ENCODE measurements at places on chromosomes 4 and X.

- DNase-seq = no peak
Observed at GRCh38 chrX:124395145-124395880, 49.0 kb downstream of the SH2D1A start.

DNA sequence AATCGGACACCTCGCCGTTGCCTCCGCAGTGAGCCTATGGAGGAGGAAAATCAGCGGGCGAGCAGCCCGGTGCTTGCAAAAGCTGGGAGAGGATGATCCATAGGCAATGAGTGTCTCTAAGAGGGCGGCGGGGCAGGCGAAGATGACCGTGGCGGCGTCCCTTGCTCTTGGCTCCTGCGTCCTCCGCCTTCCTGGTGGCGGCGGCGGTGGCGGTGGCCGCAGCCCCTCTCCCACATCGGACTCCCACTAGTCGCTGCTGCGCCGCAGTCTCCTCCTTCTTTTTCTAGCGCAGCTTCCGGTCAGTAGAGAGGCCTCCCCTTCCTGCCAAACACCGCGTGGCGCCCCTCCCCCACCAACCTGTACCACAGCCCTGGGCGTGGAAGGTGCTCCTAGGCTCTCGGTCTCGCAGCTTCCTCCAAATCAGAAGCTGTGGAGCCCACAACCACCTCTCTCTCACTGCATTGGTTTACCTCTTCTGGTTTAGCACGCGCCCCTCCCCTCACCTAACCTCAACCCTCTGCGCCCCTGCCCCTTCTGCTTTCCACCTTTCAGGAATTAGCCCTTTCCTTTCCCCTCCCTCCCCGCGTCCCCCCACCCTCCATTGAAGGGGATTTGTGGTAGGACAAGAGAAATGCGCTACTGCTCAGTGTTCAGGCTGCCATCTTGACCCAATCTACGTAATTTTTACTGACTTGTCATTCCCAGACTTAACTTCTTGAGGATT lies at the start of gene SPIN3:
TSS of gene SPIN3 (minus strand) at position 271 of the 724 bp plus-strand sequence. CDS start 594 bp downstream, outside the sequence.
- peak; percentile 72 for DNase-seq

- no peak for DNase-seq
Observed at GRCh38 chr4:10442976-10443375, 14.2 kb downstream of the ZNF518B start.

DNA sequence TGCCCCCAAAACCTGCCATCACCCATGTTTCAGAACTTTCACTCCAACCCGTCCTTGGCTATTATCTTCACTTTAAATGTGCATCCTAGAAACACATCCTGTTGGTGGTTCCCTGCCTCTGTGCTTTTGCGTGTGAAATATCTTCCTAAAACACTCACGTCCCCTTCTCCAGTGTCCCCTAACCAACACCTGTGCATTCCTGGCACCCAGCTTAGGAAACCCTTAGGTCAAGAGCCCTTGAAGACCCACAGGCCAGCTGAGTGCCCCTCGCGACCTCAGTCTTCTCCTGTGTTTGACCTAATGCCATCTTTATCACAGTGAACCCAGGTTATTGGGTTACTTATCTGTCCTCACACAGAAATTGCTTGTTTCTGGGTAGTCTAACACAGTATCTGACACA lies 117.6 kb downstream of the STK32B start:
- no peak for DNase-seq

DNA sequence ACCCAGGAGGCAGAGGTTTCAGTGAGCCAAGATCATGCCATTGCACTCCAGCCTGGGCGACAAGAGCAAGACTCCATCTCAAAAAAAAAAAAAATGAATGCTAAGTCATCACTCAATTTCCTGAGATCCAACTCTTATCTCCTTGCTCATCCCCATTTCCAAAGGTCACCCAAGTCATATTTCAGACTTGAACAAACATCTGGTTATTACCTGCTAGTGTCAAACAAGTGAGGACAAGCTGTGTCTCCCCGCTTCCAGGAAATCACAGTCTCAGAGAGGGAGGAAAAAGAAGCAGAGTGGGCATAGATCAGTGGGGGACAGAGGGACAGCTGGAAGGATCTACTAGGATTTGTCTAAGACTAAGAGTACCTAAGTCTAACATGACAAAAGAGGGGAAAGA lies 147.5 kb upstream of the FUNDC1 start:
- no peak for DNase-seq

DNA sequence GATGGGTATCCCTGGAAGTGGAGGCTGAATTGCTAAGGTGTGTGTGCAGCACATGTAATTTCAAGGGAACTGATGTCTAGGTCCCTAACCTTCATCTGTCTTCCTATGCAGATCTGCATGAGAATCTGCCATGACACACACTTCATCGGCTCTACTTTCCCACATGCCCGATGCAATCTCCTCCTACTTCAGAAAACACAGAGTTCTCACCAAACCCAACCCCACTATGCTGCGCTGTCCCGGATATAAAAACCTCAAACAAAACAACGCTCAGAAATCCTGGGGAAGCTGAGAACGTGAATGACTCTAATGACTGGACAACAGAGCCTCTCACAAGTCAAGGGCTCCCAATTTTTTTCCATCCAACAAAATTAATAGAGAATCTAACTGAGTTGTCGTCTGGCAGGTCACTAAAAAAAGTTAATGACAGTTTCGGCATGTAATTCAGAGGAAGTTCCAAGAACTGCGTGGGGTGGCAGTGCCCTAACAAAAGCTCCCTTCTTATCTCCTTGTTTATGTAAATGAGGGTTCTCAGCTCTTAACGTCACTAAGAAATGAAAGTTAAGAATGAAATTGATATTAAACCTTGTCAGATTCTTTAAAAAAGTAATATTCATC lies 39.0 kb downstream of the STX18 start:
- DNase-seq = peak; percentile 10

DNA sequence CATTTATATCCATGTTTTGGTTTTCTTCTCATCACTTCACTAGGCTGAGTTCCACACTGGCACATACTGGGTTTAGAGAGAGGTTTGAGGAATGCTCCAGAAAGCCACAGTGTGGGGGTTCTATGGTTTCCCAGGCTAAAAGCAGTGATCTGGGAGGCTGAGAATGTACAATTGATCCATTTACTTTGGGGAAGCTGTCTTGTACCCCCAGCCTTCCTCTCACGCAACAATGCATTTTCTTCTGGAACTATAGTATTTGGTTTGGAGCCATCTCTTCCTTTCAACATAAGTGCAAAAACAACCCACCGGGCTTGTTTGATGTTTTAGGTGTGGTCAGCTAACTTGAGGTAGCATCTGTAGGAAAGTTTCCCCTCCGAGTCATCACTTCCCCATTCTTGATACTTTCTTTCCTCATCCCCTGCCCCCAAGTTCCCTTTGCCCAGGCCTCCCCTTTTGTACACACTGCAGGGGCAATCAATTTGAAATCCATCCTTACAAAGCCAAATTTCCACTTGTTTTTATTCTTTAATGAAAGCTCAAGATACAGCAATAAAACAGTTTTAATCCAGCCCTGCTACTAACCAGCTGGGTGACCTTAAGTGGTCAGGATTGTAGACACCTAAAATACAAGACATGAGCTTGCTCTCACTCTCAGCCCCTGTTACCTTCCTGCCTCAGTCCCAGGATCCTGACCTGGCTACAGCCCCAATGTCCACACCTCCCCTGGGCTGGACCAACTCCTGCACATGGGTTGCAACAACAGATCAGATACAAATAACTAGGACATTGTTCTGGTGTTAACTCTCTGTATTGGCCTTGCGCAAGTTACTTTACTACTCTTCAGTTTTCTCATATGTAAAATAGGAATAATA lies 109.2 kb downstream of the FHDC1 start:
- DNase-seq = peak; percentile 43

DNA sequence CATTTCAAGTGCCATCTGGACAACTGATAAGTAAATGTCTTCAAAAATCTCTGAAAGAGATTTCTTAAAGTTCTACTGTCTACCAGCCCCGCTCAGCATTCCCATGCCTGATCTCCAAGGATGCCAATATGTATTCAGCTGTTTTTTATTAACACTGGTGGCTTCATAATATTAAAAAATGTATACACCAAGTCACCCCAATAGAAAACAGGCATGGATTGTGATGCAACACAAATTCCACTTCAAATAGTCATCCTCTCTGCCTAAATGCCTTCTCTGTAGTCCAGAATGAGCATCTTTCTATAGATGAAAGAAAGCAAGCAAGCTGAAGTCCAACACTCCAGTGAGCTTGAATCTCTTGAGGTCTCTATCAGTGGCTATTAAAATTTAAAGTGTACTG lies 152.2 kb upstream of the PPARGC1A start:
- DNase-seq = no peak

GRCh38 chr4:34046580-34046979 lies 2197.7 kb downstream of the ARAP2 start:
- no peak for DNase-seq

DNA sequence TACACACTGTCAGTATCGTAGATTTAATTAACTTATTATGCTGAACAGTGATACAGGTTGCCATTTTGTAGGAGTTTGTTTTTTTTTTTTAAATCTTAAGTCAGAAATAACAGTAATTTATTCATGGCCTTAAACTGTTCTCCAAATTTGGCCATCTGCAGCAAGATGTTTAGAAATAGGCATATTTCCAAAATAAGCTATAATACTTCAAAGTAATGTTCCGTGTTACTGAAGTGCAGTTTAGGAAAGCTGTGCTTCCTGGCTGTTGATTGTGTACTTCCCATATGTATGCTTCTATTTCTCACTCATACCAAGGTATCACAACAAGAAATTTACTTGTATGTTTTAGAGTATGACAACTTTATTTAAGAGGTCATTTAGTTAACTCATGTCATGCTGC lies 28.9 kb downstream of the CPEB2 start:
- no peak for DNase-seq

DNA sequence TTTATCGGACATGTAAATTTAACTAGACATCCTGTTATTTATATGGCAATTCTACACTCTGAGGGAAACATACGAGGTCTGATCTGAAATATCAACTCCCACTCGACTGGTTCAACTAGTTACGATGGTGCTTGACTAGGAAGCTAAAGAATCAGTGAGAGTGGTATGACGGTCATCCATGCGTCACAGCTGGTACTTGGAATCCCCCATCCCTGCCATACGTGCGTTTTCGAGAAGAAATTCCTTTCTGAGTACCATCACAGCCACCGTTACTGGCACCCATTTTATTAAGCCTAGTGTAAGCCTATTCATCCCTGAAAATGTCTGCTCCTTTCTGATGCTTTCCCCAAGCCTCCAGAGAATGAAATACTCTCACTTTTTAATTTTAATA lies 695 bp upstream of the PIGA start:
- peak; percentile 51 for DNase-seq

DNA sequence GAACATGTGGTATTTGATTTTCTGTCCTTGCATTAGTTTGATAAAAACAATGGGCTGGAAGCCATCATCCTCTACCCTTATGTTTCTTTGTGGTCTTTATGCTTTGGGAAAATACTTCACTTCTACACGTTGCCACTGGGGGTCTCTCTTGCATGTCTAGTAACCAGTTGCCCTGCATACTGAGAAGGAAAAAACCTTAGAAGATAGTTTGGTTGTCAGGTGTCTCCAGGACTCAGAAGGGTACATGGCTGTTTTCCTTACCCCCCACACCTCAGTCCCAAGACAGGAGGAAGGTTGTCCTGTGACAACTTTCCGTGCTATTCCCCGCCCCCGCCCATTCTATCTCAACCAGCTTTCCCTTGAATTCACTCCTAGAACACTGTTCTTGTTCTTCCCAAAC lies 62.1 kb upstream of the LANCL3 start:
- peak; percentile 15 for DNase-seq

- DNase-seq = no peak
Observed at GRCh38 chr4:80336582-80336981, 1.1 kb downstream of the CFAP299 start.

DNA sequence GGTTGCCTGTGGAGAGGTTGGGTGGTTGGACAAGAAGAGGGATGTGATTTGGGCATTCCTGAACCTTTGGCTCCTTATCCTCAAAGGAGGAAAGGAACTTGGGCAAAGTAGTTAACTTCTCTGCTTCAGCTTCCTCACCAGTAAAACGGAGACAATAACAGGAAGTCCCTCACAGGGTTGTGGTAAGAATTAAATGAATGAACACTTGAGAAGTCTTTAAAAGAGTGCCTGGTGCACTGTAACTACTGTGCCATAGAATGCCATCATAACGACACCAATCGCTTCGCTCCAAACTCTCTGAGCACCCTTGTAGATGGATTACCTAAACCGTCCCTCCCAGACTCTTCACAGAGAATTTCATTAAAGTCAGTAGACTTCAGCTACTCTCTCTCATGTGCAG lies 10.5 kb downstream of the ZCCHC18 start:
- DNase-seq = peak; percentile 9

DNA sequence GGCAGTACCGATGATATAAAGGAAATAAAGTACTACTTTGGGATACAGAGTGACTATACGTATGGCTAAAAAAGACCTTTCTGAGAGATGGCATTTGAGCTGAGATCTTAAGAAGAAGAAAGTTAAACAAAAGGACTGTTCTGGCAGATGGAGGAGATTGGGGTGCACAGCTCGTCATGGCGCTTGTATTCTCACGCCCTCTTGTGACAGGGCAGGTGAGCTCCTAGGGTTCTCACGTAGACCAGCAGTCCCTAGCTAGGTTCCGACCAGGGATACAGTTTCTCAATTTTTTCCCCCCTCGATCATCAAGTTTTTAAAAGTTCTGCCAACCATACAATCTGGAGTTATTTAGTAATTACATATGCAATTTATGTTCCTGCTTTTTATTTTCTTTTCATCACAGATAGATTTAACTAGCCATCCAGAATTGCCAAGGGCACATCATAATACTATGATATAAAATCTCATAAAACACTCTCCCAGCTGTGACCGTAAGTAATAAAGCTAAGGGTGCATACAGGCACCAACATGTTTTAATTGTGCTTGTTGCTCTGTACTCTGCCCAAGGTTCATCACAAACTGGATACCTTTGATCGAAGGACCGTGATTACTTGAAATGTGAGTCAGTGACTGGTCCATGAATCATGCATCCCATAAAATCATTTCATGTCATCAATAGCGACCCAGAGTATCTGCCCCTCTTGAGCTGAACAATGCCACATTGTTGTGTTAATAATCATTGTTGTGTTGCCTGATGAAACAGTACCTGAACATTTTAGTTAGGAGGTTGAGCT lies 69.4 kb upstream of the ZNF518B start:
- DNase-seq = no peak

GRCh38 chr4:181830404-181831035 lies 412.7 kb upstream of the TENM3 start:
- no peak for DNase-seq

DNA sequence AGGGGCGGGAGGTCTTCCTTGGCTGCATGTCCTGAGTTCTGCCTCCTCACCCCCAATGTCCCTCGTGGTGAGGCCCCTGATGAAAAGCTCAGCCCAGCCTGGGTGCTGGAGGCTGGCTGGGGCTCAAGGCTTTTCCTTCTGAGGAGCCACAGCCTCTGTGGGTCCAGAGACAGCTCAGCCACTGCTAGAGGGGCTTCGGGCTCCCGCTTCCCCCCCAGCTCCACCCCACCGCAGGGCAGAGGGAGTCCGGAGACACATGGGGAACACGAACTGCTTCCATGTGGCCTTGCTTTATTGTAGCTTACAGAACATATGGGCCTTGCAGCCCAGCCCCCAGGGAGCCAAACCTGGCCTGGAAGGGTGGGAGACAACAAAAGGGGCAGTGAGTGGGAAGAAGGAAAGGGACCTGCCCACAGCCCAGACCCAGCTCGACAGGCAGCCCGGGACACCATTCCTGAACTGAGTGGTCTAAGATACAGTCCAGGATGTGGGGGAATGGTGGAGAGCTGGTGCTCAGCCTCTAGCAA lies 89.9 kb upstream of the NKX1-1 start:
- no peak for DNase-seq

- DNase-seq = no peak
Observed at GRCh38 chr4:113404167-113404571, 354.7 kb downstream of the ANK2 start.

Measured in suppressor macrophage (primary cell).